ENCODE measurements at places on chromosomes 11 and 22. TPM values are rescaled to one million over a fixed set of nuclear protein-coding genes. Genes with fewer than 3 reads are reported as not detected.

DNA sequence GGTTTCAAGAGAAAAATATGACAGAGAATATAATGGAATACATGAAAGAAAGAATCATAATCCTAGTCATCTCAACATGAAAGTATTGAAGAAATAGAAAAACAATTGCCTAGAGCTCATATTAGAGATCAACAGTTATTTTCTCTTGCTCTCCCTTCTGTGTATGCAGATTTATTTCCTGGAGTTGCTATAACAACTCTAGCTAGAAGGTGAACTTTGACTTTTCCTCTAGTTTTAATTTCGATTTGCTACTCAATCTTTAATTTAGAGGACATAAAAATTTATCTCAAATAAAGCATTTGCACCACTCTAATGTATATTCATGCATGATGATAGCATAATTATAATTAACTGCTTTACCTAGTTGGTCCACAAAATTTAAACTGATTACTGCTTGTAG is 84.6 kb upstream of the PICALM start:
- no peak for DNase-seq

DNA sequence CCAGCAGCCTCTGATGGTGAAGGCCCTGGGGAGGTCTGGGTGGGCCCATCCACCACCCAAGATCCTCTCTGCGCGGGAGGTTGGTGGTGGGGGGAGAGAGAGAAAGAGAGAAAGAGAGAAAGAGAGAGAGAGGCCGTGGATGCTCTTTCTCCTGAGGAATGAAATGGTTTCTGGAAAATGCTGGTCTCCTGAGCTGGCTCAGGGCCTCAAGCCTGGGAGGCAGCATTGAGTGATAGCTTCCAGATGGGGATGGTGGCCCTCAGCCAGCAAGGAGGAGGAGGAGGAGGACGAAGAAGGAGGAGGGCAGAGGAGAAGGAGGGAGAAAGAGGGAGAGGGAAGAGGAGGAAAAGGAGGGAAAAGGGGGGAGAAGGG is 4.6 kb downstream of the TSPAN32 start:
- no peak for DNase-seq

- DNase-seq: peak; percentile 58
These were observed 32.2 kb downstream of the MMP20 start for GRCh38 chr11:102592634-102593581.

- no peak for DNase-seq
These were observed 1048.4 kb downstream of the TBC1D22A start for GRCh38 chr22:47810505-47811500.

GRCh38 chr11:57427727-57428082 is 784 bp upstream of the SLC43A3 start:
- DNase-seq: no peak

GRCh38 chr11:76872959-76873827 is 12.5 kb downstream of the ACER3 start:
- DNase-seq: no peak

DNA sequence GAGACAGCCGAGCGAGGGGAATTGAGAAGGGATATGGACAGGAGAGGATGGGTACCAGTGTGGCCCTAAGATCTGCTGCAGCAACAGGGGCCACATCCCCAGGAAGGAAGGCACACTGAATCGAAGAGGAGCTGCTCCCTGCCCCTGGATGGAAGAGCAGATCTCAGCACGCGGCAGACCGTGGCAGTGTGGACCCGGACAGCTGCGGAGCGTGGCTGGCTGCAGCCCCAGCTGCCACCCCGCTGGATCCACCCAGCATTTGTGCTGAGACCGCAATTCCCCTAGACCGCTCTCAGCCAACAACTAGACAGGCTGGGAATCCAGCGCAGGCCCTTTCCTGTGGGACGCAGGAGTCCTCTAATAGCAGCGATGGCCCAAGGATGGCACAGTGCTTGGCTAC is 94.7 kb downstream of the NECTIN1 start:
- no peak for DNase-seq

GRCh38 chr11:117220999-117221774 is 10.7 kb downstream of the PCSK7 start:
- DNase-seq: no peak

DNA sequence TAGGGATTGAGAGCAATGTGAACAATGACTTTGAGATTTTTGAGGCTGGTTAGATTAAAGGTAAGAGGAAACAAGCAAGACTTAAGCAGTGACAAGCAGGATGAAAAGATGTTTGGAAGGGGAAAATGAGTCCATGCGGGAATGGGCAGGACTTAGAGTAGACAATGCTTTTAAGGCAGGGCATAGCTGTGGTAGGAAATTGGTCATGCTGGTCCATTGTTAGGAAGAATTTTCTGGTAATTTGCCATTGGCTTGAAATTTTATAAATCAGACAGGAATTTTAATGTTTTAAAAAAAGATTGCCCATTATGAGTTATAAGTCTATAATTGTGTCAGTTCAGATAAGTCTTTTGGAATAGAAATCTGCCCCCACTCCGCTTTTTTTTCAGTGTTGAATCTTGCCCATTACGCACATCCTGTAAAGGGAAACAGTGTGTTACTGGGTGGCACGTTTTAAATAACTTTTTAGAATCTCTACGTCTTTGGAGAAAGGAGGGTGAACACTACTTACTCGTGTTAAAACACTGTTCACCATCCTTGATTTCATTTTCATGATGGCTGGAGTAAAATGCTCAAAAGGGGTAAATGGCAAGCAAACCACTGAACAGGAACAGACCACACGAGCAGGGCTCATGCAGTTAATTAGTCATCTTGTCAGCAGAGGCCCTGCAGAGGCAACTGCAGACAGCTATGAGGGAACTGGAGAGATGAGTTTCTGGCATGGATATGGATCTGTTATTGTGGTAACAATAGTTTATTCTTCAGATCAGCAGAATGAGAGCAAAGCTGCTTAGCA is 25.0 kb downstream of the SWAP70 start:
- peak; percentile 52 for DNase-seq

DNA sequence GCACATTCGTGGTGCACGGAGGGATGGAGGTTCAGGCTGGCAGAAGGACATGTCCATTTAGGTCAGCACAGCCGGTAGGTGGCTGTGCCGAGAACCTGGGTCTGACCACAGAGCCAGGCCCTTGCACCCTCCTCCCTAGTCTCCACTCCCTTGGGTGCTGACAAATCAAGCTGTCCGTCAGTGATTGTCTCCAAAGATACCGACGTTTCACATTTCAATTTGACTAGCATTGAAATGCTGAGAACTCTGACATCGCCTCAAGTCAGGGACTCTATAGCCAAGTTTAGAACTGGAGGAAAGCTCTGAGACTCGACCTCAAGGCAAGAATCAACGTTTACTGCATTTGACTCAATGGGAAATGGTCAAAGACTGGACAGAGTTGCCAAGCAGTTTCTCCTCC is 1321.1 kb downstream of the TBC1D22A start:
- no peak for DNase-seq

GRCh38 chr11:75475767-75476650 is 43.0 kb upstream of the KLHL35 start:
- no peak for DNase-seq

GRCh38 chr11:84628871-84629620 is 998.1 kb downstream of the DLG2 start:
- DNase-seq: no peak

GRCh38 chr11:6395470-6396060 is 5.3 kb downstream of the SMPD1 start:
- DNase-seq: no peak

DNA sequence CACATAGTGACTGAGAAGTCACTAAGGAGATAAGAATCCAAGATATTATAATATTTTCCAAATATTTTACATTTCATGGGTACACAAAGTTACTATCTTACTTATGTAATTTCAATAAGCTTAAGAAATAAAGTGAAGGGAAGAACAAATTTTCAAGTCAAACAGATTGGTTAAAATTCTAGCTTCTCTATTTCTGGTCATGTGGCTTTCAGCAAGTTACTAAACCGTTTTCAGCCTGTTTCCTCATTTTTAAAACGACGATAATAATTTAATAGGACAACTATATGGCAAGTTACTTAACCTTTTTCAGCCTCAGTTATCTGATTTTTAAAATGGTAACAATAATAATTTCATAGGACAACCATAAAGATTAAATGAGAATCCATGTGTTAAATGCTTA is 15.6 kb downstream of the DCUN1D5 start:
- no peak for DNase-seq

- no peak for DNase-seq
These were observed 674.7 kb downstream of the TBC1D22A start for GRCh38 chr22:47437110-47437509.

GRCh38 chr11:35663408-35663702 is 780 bp downstream of the TRIM44 start:
- no peak for DNase-seq

- no peak for DNase-seq
These were observed 12.3 kb downstream of the EIF4ENIF1 start for GRCh38 chr22:31477329-31477728.

GRCh38 chr11:69703453-69703767 is 412 bp downstream of the FGF19 start:
- no peak for DNase-seq

GRCh38 chr11:1757861-1758610 is 5.7 kb downstream of the CTSD start:
- DNase-seq: no peak

- no peak for DNase-seq
These were observed 47.9 kb downstream of the DCUN1D5 start for GRCh38 chr11:103043826-103044678.

- DNase-seq: peak; percentile 78
These were observed 134.1 kb downstream of the GRIK4 start for GRCh38 chr11:120645639-120646038.

GRCh38 chr11:27518518-27518917 is 11.9 kb upstream of the LIN7C start:
- no peak for DNase-seq

GRCh38 chr11:19789835-19790710 is 77.4 kb downstream of the NAV2 start:
- DNase-seq: no peak

DNA sequence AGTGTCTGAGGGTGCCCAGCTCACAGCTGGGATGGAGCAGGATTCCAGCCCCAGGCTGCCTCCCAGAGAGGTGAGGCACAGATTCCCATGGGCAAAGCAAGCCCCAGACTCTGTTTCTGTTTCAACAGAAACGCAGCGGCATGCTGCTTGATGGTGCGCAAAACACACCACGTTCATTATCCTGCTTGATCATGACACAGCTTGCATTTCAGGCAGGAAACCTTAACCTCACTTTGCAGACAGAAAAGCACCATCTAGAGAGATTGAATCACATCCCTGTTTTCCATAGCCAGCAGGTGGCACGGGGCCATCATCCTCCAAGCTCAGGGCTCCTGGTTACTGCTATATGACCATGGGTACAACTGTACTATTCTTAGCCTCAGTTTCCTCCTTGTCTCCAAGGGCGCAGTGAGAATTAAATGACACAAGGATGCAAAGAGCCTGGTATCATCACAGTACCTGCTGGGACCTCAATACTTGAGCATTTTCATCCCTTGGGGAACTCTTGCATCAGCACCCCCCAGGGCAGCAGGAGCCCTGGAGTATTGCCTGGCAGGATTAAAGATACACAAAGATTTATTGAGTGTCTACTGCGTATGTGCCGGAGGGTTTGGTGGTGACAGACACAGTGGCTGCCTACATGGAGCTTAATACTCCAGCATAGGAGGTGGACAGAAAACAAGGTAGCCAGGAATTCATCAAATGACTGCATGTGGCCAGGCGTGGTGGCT is 110.0 kb downstream of the TP53I11 start:
- DNase-seq: no peak

The OR9G1 gene
- total RNA-seq: not detected

The POU2F3 gene
- 1.4 TPM for total RNA-seq

The MPEG1 gene
- total RNA-seq: not detected

The UCP2 gene
- 88.1 TPM for total RNA-seq

The HTR3A gene
- not detected for total RNA-seq

The CLMP gene
- total RNA-seq: 5.7 TPM

The EIF4G2 gene
- total RNA-seq: 790 TPM

All from neural progenitor cell (in vitro differentiated cells).